ENCODE measurements at places on chromosomes 5 and 9.
A peak's percentile ranks its signal among the peaks of the same experiment; 100 is the strongest.

- DNase-seq = peak; percentile 89
Observed at GRCh38 chr5:153782589-153783361, 255.9 kb downstream of the FAM114A2 start.

- no peak for DNase-seq
Observed at GRCh38 chr5:114362197-114362976, 517 bp downstream of the KCNN2 start.

GRCh38 chr9:1938675-1939170, 76.4 kb upstream of the SMARCA2 start:
- DNase-seq = no peak

DNA sequence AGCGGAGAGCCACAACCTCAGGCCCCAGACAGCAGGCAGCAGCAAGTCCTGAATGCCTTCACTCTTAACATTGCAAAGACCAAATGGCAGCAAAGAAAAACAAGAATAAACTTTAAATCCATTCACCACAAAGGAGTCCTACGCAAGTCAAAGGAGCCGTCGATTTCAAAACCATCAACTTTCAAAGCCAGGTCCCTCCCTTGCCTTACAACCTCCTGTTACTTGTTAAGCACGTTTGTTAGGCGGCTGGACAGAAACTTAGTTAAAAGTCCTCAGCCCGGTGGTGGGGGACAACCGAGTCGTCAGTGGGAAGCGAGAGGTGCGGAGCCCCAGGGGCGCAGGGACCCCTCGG, 938 bp downstream of the LPAR1 start:
- DNase-seq = no peak

GRCh38 chr9:112844771-112845542, 45.7 kb downstream of the SLC46A2 start:
- peak; percentile 39 for DNase-seq

DNA sequence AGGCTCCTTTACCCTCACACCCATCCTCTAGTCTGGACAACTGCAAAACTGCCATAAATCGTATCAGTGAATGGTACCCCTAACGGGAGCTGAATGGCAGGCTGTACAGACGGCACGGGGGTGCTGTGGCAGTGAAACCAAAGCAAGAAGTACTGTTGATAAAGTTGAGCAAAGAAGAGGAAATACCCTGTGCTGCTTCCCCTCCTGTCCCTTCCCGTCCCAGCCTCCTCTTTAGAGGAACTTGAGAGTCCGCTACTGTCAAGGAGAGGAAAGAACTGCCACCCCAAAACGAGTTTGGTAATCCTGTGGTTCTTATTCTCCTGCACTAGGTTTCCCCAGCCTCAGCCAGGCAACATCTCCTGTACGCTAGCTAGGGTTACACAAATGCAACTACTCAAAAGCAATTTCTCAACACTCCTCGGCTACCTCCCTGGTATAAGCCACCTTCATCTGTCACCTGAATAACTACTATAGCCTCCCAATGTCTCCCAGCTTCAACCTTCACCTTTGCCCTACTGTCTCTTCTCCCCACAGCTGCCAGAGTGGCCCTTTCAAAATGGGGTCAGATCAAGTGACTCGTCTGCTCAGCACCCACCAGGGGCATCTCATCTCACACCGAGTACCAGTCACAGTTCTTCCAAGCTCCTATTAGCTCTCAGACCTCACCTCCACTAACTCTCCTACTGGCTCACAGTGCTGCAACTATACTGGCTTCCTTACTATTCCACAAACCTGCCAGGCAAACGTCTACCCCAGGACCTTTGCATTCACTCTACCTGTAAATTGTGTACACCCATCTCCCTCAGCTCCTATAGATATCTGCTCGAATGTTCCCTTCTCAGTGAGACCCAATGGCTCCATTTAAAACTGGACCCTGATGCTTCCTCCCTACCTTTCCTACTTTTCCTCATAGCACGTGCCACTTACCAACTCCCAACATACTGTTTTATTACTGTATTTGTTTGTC, 4.1 kb downstream of the GLRX start:
- DNase-seq = no peak

DNA sequence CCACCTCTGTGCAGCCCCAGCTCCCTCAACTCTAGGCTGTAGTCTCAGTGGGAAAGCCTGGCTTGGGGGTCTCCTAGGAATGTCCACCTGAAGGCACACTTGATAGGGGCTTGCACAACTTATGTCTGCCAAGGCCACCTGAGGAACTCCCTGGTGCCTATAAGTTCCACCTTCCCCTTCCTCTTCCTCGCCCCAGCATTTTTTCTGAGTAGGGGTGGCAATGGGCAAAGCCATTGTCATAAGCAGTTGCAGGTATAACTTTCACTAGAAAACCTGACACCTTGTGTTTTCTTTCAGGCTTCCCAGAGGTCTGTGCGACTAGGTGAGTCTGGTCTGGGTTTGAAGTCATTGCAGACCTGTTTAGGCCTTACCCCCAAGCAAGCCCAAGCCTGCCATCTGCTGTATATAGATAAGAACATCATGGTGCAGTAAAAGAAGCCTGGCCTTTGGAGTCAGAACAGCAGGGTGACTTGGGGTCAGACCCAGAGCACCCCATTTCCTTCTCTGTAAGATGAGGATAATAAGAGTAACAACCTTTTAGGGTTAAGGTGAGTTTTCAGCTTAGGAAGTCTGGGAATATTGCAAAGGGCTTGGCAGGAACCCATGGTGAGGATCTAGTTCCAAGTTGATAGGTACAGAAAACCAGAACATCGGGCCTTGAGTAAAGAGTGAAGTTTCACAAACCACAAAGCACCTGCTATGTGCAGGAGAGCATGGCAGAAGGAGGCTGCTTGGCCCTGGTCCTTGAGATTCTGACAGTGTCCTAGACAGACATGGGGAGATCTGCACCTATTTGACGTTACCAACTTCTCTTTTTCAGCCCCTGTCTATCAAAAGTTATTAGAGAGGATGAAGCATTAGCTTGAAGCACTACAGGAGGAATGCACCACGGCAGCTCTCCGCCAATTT, 33.8 kb downstream of the TGFBI start:
- no peak for DNase-seq

GRCh38 chr9:125190361-125190801, 778 bp upstream of the PPP6C start:
- no peak for DNase-seq

GRCh38 chr9:11352612-11353011, 739.8 kb upstream of the PTPRD start:
- DNase-seq = no peak

DNA sequence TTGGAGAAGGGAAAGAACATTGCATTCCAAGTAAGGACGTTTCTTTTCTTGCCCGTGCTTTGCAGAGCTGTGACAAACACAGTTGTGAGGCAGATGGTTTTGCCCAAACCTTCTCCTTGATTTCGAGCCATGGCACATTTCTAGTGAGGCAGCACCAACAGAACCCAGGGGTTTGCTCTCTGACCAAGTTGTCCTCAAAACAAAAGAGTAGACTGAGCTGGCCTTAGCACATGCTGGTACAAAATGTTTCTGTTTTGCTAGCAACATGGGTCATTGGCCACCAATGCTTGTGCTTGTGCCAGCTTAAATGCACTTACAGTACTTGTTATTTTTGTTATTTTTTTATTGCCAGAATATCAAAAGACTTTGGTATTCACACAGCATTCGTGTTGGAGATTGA, 328.8 kb downstream of the GADD45G start:
- no peak for DNase-seq

DNA sequence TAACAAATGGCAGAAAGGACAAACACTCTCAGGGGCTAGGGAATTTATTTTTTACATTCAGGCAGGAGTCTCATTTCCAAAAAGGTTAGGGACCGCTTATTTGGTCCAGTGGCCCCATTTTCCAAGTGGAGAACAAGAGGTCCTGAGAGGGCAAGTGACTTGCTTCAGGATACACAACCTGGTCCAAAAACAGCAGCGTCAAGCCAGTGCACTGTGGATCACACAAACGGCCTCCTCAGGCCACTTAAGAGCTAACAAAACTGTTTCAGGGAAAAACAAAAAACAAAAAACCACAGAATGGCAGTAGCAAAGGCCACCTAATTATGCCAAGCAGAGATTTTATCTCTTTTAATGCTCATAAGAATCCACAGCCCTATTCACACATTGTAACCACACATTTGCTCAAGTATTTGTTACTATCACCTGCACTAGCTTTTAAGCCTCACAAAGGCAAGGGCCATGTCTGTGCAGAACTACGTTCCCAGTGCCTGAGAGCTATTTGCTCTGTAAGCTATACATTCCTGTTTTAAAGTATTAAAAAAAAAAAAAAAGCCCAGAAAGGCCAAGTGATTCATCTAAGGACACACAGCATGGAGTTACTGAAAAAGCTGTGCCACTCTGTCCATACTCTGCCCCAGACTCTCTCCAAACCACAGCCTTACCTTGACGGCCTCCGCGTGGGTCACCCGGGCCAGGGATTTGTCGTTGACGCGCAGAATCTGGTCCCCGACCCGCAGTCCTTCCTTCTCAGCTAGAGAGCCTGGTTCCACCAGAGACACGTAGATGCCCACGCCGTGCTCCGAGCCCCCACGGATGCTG, 1.5 kb downstream of the WHRN start:
- DNase-seq = no peak

DNA sequence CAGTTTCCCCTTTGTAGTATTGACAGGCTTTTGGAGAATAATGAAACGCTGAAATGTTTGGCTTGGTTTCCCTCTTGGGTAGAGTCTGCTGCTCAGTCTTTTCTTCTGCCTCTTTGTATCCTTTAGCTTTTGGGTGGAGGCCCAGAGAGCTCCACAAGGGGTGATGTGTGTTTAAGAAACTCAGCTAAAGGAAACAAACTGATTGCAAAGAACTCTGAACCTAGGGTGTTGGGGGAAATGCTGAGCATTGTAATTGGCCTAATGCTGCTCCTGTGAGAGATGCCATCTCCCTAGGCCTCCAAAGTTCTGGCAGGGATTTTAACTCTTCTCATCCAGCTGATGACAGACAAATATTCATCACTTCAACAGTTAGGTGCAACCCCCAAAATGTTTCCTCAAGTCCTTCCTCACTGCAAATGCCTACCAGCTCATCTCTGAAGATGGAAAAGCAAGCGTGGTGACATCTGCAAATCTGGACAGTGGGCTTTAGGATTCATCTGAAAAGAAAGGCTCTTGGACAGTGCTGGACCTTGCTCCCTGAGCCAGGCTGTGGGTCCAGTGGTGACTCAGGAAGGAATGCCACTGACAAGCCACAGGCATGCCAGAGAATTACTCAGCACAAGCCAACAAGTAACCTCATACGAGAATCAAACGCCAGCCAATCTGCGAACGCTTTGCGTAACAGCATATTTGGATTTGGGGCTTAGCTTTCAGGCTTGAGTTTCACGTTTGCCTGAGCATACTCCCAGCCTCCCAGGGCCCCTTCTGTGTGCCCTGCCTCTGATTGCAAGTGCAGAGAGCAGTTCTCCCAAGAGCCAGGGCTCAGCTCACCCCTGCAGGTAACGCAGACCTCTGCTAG, 30.5 kb upstream of the ZSWIM6 start:
- peak; percentile 99 for DNase-seq

DNA sequence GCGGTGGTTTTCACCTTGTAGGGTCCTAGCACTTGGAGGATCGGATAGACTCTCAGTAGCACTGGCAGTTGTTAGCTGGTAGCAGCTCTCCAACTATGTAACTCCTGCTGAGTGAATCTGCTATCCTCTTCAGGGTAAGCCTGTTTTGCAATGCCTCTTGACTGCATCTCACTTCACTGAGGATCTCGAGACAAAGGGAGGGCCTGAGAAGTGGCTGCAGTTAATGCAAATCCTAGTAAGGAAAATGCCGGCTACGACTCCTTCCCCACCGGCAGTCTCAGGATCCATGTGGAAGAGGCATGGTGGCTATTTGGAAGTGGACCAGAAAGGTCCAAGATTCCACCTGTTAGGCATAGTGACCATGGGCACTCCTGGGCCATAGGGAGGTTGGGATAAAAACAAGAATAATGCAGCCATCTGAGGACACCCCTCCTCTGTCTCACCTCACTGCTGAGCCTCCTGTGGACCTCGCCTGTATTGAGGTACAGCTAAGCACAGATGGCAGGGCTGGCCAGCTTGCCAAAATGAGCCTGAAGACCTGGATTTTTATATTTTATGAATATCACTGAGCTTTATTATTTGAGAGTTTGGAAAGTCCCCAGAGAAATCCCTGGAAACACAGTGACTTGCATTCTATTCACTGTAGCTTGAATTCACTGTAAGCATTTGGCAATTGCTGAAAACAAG, 146.0 kb downstream of the LIFR start:
- no peak for DNase-seq

DNA sequence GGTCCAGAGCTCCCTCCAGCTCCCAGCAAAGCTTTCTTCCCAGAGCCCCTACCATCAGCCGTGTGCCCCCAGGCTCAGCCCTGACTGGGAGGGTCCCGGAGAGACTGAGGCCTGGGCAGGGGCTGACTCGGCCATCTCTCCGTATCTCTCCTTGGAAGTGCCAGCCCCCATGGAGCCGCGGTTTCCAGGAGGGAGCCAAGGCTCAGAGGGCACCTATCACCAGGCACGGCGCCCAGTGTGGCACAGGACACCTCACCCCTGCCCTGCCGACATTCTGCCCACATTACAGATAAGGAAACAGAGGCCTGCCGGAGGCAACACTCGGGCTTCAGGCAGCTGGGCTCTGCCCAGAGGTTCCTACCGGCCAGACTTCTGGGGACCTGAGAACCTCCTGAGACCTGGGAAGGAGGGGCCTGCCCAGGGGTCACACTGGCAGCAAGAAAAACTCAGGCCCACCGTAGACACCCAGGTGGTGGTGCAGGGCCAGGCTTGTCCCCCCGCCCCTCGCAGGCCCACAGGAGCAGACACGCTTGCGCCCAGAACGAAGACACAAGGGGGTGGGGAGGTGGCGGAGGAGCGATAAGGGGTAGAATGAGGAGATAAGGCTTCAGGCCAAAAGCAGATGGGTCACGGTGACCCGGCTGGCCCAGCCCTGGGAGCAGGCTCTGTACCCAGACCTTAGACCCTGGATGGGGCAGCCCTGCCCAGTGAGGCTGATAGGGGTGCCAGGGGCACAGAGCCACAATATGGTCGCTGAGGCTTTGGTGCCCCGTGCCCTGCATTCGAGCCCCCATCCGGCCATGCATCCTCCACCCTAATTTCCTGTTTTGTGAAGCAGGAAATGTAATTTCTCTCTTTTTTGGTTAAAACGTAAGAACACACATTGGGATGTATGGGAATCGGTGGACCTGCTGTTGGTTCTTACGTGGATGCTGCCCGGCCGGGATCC, 11.8 kb downstream of the NR5A1 start:
- DNase-seq = no peak

DNA sequence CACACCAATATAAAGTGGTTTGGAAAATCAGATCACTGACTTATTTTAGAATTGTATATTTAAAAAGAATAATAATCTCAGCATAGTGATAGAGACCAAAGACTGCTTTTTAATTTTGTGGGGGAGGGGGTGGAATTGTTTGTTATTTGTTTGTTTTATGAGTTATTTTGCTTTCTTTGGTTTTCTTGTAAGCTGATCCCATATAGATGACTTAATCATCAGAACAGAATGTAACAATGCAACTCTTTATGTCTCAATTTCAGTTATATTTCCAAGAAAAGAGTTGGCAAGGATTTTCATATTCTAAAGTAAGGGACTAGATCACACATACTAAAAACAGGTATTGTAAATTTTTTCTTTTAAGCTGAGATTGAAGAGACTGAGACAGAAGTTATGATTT, 984.9 kb downstream of the TLE4 start:
- no peak for DNase-seq

- DNase-seq = no peak
Observed at GRCh38 chr9:72827950-72828731, 124.7 kb downstream of the ALDH1A1 start.
